Neural crest cell (in vitro differentiated cells): ENCODE measurements at places on chromosomes 1 and 21. TPM values are rescaled to one million over a fixed set of nuclear protein-coding genes. Genes with fewer than 3 reads are reported as not detected.

Gene AK4
- total RNA-seq = 10.5 and 12.0 TPM in 2 replicates

Gene WDR64
- total RNA-seq = 0.32 TPM in 1 of 2 replicates, not detected in the other

Gene ST6GALNAC3
- total RNA-seq = 19.4 and 22.0 TPM in 2 replicates

Gene TATDN3
- 14.2 and 15.1 TPM in 2 replicates for total RNA-seq

Gene HENMT1
- 8.0 and 9.0 TPM in 2 replicates for total RNA-seq

Gene PFDN2
- 90.0 and 99.5 TPM in 2 replicates for total RNA-seq

Gene TTC39A
- 1.6 and 1.7 TPM in 2 replicates for total RNA-seq

Gene GPR25
- total RNA-seq = not detected in 2 replicates

Gene KCNE2
- 0.39 and 0.61 TPM in 2 replicates for total RNA-seq

Gene FCAMR
- not detected in 2 replicates for total RNA-seq

Gene KRTAP25-1
- not detected in 2 replicates for total RNA-seq

Gene CD84
- not detected in 2 replicates for total RNA-seq

Gene PLA2G2C
- total RNA-seq = not detected in 2 replicates

Gene CRYAA
- not detected in 2 replicates for total RNA-seq

Gene S100A7A
- total RNA-seq = not detected in 2 replicates

Gene TRIM33
- 52.8 and 54.3 TPM in 2 replicates for total RNA-seq

Gene SYCP1
- total RNA-seq = not detected in 2 replicates

Gene HFM1
- 6.6 and 7.1 TPM in 2 replicates for total RNA-seq

Gene EXTL1
- 7.6 and 8.1 TPM in 2 replicates for total RNA-seq

Gene LAMC2
- not detected in 2 replicates for total RNA-seq

Gene CCDC28B
- total RNA-seq = 16.7 and 21.2 TPM in 2 replicates

Gene RHD
- total RNA-seq = 0.07 TPM in 1 of 2 replicates, not detected in the other

Gene TMEM269
- total RNA-seq = 0.70 and 0.91 TPM in 2 replicates

Gene FMO4
- 0.77 and 0.86 TPM in 2 replicates for total RNA-seq

Gene UBXN10
- total RNA-seq = 1.3 and 1.4 TPM in 2 replicates

Gene CCDC27
- not detected in 2 replicates for total RNA-seq

Gene HCN3
- 20.8 and 22.4 TPM in 2 replicates for total RNA-seq

Gene PGLYRP4
- not detected in 2 replicates for total RNA-seq

Gene UBE2G2
- total RNA-seq = 108 and 111 TPM in 2 replicates
